ENCODE measurements at places on chromosomes 7 and 10.

GRCh38 chr7:44172352-44172751 is 16.9 kb downstream of the GCK start:
- no peak for DNase-seq

DNA sequence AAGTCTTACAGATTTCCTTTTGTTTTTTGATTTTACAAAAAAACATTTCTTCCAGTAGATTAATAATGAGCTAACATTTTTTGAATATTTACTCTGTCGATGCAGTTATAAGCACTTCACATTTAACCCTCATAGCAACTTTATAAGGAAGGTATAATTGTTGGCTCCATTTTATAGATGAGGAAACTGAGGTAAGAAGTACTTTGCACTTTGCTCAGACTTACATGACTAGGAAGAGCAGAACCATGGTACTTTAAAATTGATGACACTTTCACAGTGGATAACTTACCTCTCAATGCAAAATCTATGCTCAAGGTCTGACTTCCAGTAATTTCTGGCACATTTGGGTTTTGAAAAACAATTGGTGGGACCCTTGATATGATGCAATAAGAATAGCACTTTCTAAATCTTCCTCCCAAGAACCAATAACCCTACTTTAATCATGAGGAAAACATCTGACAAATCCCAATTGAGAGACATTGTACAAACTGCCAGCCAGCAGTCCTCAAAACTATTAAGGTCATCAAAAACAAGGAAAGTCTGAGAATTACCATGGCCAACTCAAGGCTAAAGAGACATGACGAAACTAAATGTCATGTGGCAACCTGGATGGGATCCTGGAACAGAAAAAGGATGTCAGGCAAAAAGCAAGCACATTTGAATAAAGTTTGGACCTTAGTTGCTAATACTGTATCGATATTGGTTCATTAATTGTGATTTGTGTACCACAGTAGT is 72.6 kb downstream of the RALA start:
- no peak for DNase-seq

DNA sequence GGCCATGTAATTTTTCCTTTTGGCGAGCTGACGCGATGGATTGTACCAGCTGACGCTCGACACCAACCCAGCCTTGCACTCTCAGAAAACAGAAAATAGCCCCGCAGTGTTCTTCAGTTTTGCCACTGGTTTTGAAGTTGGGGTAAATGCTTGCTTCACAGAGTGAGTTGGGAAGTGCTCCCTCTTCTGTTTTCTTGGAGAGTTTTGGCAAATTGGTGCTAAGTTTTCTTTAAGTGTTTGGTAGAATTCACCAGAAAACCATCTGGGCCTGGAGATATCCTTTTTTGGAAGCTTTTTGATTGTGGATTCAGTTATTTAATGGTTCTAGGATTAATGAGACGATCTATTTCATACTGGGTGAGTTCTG is 252.8 kb downstream of the ELFN1 start:
- no peak for DNase-seq

- no peak for DNase-seq
Observed at GRCh38 chr10:133355991-133356390, 1.8 kb downstream of the FUOM start.

DNA sequence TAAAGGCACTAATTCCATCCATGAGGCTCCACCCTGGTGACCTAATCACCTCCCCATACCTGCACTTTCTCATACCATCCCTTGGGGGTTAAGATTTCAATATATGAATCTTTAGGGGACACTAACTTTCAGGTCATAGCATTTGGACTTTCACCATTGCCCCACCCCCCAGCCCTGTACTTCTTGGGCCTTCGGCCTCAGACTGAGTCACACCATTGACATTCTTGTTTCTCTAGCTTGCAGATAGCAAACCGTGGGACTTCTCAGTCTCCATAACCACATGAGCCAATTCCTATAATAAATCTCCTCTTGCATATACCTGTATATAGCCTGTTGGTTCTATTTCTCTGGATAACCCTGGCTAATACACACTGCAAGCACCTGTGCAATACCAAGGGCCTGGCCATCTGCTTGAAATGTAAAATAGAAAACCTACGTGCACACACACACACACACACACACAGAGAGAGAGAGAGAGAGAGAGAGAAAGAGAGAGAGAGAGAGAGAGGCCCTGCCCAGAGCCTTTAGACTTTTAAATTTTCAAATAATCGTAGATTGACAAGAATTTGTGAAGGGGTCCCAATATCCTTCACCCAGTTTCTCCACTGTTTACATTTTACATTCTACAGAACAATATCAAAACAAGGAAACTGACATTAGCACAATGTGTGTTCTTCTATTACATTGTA is 25.3 kb downstream of the ANXA8 start:
- DNase-seq = no peak

DNA sequence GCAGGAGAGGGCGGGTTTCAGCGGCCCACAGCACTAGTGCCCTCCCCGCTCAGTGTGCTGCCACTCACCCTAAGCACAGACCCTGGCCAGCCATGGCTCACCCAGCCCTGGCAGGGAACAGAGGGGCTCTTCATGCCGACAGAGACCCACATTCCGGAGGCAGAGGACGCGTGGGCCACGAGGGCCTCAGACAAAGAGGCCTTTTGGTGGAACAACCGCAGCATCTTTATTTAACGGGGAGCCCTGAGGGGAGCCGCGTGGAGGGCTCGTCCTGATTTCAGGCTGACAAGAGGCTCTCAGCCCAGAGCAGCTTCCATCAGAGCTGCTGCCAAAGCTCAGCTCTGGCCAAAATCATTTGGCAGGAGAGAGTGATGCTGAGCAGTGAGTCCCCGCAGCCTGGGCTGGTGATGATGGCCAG is 127.8 kb downstream of the SH3PXD2A start:
- no peak for DNase-seq

DNA sequence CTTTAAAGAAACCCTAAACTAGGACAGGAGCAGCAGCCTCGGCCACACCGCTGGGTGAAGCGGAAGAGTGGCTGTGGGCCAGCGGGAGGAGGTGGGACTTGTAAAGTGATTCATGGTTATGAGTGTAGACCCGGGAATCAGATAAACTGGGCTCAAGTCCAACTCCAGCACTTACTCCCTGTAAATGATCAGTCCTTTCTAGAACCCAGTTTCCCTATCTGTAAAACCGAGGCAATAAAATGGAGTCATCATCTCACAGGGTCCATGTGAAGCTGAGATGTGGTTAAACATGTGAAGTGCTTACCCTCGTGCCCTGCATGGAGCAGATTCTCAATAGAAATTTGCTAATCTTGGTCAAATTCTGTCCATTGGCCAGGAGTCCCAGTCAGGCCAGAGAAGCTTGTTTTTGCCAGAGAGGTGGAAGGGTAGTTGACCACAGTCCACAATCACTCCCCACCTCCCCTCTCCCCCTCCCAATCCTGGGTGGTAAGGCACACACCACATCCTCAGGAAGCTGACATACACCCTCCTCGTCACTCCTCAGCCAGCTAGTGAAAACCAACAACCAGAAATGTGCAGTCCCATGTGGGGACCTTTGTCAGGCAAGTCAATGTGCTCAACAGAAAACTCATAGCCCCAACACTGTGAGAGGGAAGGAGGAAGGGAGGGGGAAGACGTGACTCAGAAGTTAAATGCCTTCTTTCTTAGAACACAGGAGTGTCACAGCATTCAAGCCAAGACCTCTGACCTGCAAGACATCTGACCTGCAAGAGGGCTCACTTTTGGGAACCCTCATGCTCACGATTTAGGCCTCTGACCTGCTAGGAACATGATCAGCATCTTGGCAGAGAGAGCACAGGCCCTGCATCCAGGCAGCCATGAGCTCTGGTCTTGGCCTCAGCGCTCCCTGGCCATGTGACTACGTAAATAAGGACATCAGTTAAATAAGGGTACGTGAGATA is 145.1 kb downstream of the PLXNA4 start:
- no peak for DNase-seq
